ENCODE measurements at places on chromosomes 3 and 15.

DNA sequence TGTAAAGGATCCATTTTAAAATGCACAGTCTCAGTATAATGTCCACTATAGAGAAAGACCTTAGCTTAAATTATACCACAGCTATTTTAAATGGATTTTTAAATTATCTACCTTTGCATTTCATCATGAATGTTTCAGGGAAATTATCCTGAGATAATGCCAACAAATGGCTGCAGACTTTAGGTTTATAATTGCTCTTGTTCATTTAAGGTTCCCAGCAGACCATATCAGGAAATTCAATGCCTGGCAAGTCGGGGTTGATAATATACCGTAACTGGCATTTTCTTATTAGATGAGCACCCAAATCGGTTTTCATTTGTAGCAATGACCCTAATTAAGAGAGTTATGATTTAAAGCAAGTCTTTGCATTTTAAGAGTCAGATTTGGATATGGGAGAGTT is 227.1 kb upstream of the ARRDC4 start:
- DNase-seq = no peak

GRCh38 chr15:23370578-23370977 is 16.0 kb downstream of the GOLGA8S start:
- no peak for DNase-seq

DNA sequence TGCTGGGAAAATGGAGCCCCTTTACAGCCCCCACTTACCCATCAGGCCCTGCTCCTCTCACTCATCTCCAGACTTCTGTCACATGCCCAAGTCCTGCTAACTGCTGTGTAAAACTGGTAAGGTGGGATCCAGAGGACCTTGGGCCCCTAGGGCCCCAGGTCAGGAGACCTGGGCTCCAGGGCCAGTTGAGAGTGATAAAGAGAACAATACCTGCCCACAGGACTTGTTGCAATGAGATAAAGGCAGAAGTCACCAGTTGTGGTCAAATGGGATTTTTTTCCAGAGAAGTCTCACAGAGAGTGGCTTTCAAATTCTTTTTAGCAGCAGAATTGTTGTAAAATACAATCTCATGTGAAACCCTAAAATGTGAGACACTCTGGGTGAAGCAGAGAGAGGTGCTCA is 753 bp downstream of the FURIN start:
- DNase-seq = no peak

GRCh38 chr3:32126305-32127015 is 20.0 kb downstream of the GPD1L start:
- DNase-seq = no peak

DNA sequence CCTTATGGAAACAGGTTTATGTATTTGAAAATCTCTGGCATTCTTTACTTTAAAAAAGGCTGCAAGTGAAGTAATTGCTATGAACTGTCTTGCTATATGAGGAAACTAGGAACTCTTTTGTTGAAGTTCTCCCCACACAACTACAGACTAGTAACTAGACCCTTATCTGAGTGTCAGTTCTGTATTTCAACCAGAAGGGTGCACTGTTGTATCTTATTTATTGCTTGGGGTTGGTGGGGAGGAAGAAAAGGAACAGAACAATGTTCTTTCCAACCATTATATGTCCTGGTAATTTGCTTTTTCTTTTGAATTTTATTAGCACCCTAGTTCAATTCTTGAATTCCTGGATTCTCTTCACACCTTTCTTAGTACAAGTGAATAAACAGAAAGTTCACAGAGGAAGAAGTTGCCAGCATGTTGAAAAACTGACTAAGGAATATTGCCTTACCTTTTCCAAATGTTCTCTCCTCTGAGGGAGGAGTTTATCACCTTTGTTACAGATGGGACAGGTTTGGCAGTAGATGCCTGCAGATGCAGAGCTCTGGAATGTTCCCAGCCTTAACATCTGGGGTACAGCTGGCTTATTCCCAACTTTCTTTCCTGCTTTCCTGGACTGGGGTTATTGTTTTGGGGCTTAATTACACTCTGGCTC is 162.4 kb upstream of the CFAP20DC start:
- DNase-seq = peak; percentile 53

- no peak for DNase-seq
Measured at GRCh38 chr15:62857411-62857853, 185.1 kb upstream of the TPM1 start.
